Stimulated activated CD8-positive, alpha-beta memory T cell treated with anti-CD3 and anti-CD28 coated beads, Interleukin-15, amount 100 ng/mL, for 48 hours (primary cell): ENCODE measurements at places on chromosomes 13 and 19.

GRCh38 chr13:42392716-42393572 lies 121.0 kb downstream of the AKAP11 start:
- no peak for DNase-seq

DNA sequence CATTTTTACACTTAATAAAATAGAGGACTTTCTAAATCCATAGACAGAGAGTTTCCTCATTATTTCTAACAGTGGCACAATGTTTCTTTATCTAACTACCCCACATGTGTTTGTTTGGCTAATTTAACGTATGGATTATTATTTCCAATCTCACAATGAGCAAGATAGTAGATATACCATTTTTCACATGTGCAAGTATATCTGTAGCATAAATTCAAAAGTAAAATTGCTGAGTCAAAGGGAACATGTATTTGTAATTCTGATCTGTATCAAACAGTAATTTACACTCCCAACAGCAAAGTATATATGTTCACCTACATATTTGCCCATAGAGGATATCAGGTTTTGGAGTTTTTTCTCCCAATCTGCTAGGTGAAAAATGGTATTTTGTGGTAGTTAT lies 18.3 kb downstream of the MAST1 start:
- no peak for DNase-seq

DNA sequence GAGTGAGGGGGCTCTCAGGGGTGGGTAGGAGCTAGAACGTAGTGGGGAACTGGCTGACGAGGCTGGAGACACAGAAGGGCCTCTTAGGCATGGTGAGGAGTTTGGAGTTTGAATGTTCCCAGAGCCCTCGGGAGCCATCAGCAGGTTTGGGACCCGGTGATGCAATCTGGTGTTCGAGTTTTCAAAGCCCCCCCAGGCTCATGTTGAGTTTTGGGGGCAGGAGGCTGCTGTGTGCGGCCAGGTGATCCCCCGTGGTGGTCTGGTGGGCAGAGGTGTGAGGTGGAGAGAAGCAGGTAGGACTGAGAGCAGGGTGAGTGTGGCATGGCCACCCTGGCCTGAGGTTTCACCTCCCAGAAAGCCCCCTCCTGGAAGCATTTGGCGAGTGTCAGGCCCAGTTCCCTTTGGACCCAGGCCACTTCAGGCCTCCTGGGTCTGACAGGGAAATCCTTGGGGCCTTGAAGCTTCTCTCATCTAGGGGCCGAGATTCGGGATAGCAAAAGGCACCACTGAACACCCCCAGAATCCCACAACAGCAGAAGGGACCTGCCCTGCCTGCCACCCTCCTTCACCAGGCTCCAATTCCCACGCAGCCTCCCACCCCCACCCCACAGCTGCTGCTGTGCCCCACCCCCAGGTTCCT lies 1.2 kb downstream of the YJEFN3 start:
- DNase-seq: no peak

DNA sequence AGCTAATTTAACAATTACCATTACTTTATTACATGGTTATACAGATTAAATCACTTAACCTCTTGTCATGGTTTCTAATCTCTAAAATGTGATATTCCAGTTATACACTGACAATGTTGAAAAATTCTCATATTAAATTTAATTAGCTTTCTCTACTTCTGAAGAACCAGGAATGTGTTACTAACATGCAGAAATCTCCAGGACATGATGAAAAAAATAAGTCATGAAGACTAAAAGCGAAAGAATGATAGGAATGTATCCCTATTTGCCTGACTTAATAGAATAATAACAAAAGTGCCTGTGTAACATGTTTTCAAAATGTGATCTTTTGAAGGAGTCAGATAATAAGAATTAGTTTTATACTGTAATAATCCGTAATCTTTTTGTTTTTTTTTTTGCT lies 2823.7 kb upstream of the PCDH20 start:
- DNase-seq: no peak

DNA sequence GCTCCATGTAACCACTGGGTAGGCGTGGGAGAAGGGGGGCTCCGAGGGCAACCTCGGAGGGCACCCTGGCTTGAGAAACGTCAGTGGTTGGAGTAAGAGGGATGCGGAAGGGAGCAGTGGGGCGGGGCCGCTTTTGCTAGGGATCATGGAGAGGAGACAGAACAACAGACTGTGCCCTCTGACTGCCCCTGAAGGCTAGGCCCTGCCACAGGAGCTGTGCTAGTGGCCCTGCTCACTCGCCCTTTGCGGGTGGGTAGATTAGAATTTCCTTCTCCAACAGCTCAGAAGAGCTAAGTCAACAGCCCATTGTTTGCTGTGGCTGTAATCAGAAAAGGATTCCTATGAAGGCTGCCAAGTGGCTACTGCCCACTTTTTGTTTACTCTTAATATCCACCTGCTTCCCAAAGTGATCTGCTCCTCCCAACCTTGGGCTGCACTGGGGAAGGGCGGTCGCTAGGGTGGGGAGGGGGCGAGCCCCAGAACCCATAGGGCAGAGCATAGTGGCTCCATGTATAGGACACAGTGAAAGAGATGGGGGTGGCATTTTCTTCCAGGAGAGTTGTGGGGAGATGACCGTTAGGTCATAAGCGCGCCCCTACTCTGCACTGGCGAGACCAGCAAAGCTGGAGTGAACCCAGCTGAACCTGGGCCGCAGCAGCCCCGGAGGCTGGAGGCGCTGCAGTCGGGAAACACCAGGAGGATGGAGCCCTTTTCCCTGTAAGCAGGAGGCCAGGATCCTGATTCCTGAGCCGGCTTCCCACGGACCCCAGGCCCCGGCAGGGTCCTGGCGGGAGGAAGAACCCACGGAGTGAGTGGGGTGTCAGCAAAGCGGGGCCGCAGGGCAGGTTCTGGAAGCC lies 1.9 kb upstream of the C1QTNF9 start:
- no peak for DNase-seq

DNA sequence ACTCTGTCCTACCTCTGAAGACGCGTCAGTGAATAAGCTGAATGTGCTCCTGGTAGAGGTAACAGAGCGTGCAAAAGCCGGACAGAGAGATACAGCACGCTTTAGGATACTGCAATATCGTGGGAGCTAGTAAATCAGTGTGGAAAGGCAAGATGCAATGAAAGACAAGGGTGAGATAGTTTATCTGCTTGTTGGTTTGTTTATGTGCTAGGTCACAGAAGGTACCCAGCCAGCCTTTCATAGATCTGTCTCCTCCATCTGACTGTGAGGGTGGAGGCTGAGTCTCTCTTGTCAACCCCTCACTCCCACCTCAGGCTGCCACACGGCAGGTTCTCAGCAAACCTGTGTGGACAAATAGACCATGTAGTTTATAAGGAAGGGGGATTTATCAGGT lies 904 bp upstream of the GIPC1 start:
- DNase-seq: no peak
